ENCODE measurements at places on chromosomes 2 and 18.

GRCh38 chr2:40370007-40370395 lies 81.9 kb downstream of the SLC8A1 start:
- no peak for DNase-seq

DNA sequence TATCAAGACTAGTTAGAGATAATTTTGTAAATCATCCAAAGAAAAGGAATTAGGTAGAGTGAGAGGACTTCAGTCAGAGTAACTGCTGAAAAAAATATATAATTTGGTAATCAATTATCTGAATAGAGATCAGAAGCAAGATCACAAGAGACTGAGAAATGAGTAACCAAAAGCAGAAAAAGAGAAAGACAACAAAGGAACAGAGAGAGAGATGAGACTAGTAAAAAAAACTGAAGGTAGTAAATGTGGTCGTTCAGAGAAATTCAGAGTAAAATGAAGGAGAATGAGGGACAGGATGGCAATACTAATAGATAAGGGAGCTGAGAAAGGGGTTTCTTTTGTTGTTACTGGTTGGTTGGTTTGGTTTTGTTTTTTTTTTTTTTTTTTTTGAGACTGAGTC lies 16.5 kb downstream of the STRN start:
- no peak for DNase-seq

GRCh38 chr18:67411116-67411515 lies 105.4 kb downstream of the DSEL start:
- no peak for DNase-seq

DNA sequence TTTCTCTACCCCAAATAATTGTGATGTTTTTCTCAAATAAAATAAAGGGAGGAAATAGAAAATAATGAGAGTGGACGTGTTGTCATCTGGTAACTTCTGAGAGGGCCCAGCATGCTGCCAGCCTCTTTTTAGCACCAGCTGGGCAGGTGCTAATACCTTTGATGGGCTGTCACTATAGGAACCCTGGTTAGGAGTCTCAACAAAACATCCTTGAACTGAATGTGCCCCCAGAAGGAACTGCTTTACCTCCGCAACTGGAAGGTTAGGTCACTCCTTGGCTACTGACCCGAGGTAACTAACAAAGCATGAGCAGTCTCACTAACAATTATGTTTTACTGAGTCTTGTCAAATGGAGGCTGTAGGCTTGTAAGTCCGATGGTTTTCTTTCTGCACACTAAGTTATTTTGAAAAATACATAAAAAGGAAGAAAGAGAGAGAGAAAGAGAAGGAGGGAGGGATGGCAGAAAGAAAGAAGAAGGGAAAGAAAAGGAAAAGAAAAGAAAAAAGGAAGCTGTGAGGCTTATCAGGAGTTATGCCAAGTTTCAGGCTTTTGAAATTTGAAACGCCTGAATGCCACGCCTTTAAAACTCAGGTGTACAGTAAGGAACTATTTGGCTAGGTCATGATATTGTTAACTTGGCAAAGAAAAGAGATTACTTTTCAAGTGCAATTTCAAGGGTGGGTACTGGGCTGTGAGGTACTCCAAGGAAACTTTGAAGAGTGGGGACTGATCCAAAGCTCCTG lies 91.0 kb downstream of the TGIF1 start:
- DNase-seq: no peak

DNA sequence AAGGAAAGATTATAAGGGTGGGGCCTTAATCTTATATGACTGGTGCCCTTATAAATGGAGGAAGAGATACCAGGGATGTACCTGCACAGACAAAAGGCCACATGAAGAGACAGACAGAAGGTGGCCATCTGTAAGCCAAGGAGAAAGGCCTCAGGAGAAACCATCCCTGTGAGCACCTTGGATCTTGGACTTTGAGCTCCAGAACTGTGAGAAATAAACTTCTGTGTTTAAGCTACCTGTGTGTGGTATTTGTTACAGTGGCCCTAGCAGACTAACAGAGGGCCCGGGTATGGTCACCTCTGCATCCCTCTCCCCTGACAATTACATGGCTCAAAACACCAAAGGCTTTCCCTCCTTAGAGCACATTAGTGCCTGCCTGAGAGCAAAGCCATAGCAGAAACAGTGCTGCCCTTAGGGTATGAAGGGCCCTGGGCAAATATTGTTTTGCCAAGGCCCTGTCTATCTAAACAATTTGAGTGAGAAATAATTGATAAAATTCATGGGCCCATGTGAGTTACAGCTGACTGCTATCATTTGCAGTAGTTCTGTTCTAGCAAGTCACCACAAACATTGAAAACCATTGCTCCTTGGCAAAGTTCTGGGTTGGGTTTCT lies 109.3 kb upstream of the MYCN start:
- DNase-seq: no peak

Measured in fibroblast of skin of scalp (primary cell).